ENCODE measurements at places on chromosomes 7 and 10. TPM values are rescaled to one million over a fixed set of nuclear protein-coding genes. Genes with fewer than 3 reads are reported as not detected.

The AKR1D1 gene
- total RNA-seq, result not detected

The ABCB1 gene
- total RNA-seq, result 4.5 TPM

The TRUB1 gene
- total RNA-seq, result 15.0 TPM

- peaks cover 15% of the 10 kb centered on the region for H3K36me3 ChIP-seq
- peak overlapping the region; percentile 100 for H3K4me3 ChIP-seq
- DNase-seq, result peak; percentile 94
- H3K4me1 ChIP-seq, result peaks cover 28% of the 10 kb centered on the region
- no peaks in the 10 kb centered on the region for H3K27me3 ChIP-seq
- peak overlapping the region; percentile 99 for H3K27ac ChIP-seq
Measured at GRCh38 chr10:133307776-133308420, 774 bp downstream of the TUBGCP2 start.

- H3K27me3 ChIP-seq, result no peaks in the 10 kb centered on the region
- DNase-seq, result no peak
- no peak overlapping the region for H3K27ac ChIP-seq
- H3K4me1 ChIP-seq, result no peaks in the 10 kb centered on the region
Measured at GRCh38 chr7:136230210-136230609, 253.1 kb upstream of the MTPN start.

GRCh38 chr7:1426474-1426873 lies 32.8 kb downstream of the MICALL2 start:
- no peaks in the 10 kb centered on the region for H3K36me3 ChIP-seq
- DNase-seq, result no peak
- H3K4me3 ChIP-seq, result no peak overlapping the region
- H3K4me1 ChIP-seq, result no peaks in the 10 kb centered on the region

DNA sequence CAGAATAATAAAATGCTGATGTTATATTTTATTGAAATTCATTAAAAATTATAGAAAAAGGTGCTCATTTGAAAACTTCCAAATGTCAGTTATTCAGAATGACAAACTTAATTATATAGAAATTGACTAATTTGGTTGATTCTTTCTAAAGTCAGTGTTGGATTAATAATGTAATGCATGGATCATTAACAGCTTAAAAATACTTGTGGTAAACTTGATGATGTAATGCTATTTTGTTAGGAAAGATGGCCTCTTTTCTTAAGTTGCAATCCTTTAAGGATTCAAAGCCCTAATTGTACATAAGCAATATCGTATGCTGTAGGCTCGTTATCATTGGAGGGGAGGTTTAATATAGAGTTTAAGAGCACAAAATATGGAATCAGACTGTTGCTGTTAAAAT lies 141.2 kb downstream of the ZEB1 start:
- DNase-seq, result no peak
- peaks cover 44% of the 10 kb centered on the region for H3K36me3 ChIP-seq
- H3K4me3 ChIP-seq, result no peak overlapping the region
- H3K4me1 ChIP-seq, result peaks cover 11% of the 10 kb centered on the region
- no peaks in the 10 kb centered on the region for H3K27me3 ChIP-seq

DNA sequence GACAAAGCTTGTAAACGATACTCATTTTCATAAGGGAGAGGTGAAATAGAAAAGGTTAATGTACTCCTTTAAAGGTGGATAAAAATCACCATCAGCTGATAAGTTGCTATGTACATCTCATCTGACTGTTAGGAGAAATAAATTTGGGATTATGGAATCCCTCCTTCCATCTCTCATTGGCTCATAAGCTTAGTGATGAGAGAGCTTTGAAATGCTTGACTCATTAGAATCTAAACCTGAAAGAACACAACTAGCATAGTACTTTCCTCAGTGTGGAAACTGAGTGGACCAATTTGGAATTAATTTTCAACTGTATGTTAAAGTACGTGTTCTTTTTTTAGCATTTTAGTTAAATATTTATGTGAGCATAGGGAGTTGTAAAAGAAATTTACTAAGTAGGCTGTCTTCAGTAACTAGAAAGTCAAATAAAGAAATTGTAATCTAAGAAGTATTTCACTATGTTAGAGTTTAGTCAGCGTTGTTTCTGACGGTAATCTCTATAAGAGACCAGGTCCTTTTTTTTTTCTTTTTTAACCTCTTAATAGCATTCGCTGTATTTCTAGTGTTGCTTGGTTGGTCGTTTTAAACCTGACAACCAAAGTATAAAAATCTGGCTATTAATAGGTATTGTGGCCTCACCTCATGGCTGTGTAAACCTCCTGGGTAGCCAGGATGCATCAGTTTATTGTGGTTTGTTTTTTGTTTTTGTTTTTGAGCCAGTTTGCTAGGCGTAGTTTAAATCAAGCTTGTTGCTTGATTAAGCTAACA lies 34.4 kb downstream of the FHIP2A start:
- H3K27ac ChIP-seq, result peak overlapping the region; percentile 90
- peaks cover 34% of the 10 kb centered on the region for H3K4me1 ChIP-seq
- no peaks in the 10 kb centered on the region for H3K27me3 ChIP-seq
- H3K4me3 ChIP-seq, result no peak overlapping the region

DNA sequence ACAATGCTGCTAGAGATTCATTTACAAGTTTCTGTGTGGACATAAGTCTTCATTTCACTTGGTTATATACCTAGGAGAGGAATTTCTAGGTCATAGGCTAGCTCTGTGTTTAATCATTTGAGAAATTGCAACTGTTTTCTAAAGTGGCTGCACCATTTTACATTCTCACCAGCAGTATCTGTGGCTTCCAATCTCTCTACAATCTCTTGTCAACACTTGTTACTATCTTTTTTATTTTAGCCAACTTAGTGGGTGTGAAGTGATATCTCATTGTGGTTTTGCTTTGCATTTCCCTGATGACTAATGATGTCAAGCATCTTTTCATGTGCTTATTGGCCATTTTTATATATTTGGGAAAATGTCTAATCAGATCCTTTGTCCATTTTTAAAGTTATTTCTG lies 53.0 kb upstream of the DRGX start:
- peaks cover 5% of the 10 kb centered on the region for H3K36me3 ChIP-seq
- H3K27me3 ChIP-seq, result no peaks in the 10 kb centered on the region
- no peaks in the 10 kb centered on the region for H3K4me1 ChIP-seq
- DNase-seq, result no peak
- no peak overlapping the region for H3K4me3 ChIP-seq
- H3K27ac ChIP-seq, result no peak overlapping the region

Data from activated CD4-positive, alpha-beta T cell treated with anti-CD3 and anti-CD28 coated beads for 36 hours (primary cell).